ENCODE measurements at places on chromosomes 4 and X.

DNA sequence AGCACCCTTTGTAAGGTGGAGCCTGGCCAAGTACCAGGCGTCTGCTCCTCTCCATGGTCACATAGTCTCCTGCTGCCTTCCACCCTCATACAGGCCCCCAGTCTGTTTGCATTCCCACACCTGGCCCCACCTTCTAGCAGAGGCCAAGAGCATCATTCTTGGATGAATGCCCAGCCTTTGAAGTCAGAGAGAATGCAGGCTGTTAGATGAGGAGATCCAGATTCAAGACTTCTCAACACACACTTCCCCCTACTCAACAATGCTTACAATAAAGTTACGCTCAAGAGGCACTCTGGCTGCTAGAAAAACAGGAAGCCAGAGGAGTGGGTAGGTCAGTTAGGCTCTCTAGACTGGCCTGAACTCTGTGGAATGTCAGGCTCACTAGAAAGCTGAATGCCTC is 43.3 kb downstream of the SHROOM4 start:
- no peak for DNase-seq

DNA sequence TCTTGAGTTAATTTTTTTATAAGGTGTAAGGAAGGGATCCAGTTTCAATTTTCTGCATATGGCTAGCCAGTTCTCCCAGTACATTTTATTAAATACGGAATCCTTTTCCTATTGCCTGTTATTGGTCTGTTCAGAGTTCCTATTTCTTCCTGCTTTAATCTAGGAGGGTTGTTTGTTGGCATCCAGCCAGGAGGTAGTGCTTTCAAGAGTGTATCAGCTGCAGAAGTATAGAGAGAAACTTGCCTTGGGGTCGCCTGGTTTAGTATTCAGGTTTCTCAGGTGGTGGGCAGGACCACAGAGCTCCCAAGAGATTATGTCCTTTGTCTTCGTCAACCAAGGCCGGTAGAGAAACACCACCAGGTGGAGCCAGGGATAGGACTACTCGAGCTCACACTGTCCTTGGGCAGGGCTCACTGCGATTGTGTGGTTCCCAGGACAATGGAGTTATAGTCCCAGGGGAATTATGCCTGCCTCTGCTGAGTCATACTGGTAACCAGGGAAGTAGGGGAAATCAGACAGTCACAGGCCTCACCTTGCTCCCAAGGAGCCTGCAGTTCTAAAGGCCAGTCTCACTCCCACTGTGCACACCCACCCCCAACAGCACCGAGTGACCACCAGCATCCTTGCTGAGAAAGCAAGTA is 168.1 kb downstream of the VSIG4 start:
- no peak for DNase-seq

DNA sequence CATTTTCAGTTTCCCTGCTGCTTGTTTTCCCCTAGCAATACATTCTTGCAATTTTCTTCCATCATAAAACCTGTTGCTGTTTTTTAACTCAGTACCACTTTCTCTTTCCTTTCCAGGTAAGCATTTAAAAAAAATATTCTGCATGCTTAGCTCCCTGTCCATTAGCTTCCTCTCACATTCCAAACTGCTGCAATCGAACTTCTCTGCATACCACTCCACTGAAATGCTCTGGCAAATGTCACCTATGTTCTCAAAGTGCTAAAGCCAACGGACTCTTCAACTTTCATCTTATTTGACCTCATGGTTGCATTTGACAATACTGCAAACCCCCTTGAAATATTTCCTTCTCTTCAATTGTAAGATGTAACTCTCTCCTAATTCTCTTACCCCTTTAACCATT is 192.7 kb downstream of the ANAPC10 start:
- DNase-seq, result no peak

- DNase-seq, result no peak
Measured at GRCh38 chrX:39690541-39691415, 407.0 kb downstream of the BCOR start.

GRCh38 chrX:42149281-42149680 is 225.9 kb upstream of the CASK start:
- no peak for DNase-seq

DNA sequence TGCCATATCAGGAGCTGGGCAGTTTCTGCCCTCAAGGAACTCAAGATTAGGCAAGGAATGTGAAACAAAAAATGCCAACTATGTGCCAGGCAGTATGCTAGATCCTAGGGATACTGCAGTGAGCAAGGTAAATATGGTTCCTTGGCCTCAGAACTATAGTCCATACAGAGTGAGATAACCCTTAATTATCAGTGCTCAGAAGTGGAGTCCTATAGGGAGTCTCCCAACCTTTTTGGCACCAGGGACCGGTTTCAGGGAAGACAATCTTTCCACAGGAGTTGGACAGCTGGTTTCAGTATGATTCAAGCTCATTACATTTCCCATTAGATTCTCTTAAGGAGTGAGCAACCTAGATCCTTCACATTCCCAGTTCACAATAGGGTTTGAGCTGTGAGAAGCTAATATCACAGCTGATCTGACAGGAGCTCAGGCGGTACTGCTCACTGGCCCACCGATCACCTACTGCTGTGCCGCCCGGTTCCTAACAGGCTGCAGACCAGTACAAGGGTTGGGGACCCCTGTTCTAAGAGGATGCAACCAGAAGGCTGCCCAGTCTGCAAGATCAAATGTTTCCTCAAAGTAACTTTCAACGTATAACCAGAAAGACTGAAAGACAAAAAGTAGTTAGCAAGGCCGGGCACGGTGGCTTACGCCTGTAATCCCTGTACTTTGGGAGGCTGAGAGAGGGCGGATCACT is 1.7 kb upstream of the SRP72 start:
- no peak for DNase-seq

Data from AG04449 (cell line).